ENCODE measurements at places on chromosomes 3 and 15. TPM values are rescaled to one million over a fixed set of nuclear protein-coding genes. Genes with fewer than 3 reads are reported as not detected.

CHMP2B gene
- 47.3 TPM for polyA plus RNA-seq

GRCh38 chr3:139226731-139227130, 117.1 kb upstream of the MRPS22 start:
- no peak overlapping the region for H3K27ac ChIP-seq
- H3K4me1 ChIP-seq, result no peaks in the 10 kb centered on the region
- DNase-seq, result no peak
- no peaks in the 10 kb centered on the region for H3K27me3 ChIP-seq
- H3K36me3 ChIP-seq, result no peaks in the 10 kb centered on the region

DNA sequence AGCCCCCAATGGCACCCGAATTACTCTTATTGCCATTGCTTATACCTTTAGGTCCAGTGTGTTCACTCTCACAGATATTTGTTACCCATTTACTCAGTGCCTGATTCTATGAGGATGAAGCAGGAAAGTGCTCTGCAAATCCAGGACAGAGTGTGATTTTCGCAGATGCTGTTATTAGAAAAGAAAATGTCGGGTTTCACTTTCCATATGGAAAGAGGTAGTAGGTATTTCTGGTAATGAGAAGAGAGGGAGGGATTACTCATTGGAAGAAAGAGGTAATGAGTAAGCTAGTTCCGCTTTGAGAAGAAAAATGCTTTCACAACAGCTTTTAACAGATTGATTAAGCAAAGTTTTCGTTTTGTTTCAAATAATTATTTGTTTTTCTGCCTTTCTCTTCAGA, 336.3 kb upstream of the CFAP20DC start:
- no peak overlapping the region for H3K4me3 ChIP-seq
- no peak overlapping the region for H3K27ac ChIP-seq
- no peak for DNase-seq
- no peaks in the 10 kb centered on the region for H3K27me3 ChIP-seq
- peaks cover 24% of the 10 kb centered on the region for H3K4me1 ChIP-seq

- no peak for DNase-seq
- H3K27me3 ChIP-seq, result no peaks in the 10 kb centered on the region
- H3K4me3 ChIP-seq, result no peak overlapping the region
- H3K36me3 ChIP-seq, result no peaks in the 10 kb centered on the region
- no peak overlapping the region for H3K27ac ChIP-seq
Measured at GRCh38 chr3:69419276-69419675, 33.4 kb upstream of the FRMD4B start.

- no peak overlapping the region for H3K4me3 ChIP-seq
- H3K4me1 ChIP-seq, result no peaks in the 10 kb centered on the region
- no peak for DNase-seq
- no peaks in the 10 kb centered on the region for H3K36me3 ChIP-seq
- no peaks in the 10 kb centered on the region for H3K27me3 ChIP-seq
Measured at GRCh38 chr15:88032787-88033186, 223.8 kb downstream of the NTRK3 start.

DNA sequence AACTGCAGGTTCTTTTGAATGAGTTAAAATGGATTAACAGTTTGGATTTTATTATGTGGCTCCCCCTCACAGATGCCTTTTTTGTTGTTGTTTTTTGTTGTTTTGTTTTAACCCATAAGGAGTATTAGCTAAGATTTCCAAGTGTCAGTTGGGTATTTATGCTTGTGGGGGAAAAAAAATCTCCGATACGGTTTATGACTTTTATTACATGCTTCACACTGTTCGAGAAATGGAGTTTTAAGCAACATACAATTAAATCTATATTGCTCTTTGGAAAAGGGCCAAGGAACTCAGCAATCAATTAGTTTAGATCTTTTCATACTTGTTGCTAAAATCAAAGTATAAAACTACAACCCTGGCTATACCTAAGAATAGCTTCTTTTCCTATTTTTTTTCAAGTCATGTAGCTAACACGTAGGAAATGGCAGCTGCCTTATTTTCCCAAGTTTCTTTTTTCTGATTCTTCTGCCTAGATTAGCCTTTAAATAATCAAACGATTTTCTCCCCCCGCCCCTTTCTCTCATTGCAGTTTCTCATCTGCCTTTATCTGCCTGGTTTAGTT, 16.0 kb downstream of the NR2F2 start:
- H3K36me3 ChIP-seq, result no peaks in the 10 kb centered on the region
- no peak overlapping the region for H3K4me3 ChIP-seq

- no peak overlapping the region for H3K27ac ChIP-seq
- H3K4me1 ChIP-seq, result peaks cover 20% of the 10 kb centered on the region
- H3K27me3 ChIP-seq, result no peaks in the 10 kb centered on the region
- no peak for DNase-seq
Measured at GRCh38 chr3:14169435-14169834, 9.0 kb downstream of the XPC start.

DNA sequence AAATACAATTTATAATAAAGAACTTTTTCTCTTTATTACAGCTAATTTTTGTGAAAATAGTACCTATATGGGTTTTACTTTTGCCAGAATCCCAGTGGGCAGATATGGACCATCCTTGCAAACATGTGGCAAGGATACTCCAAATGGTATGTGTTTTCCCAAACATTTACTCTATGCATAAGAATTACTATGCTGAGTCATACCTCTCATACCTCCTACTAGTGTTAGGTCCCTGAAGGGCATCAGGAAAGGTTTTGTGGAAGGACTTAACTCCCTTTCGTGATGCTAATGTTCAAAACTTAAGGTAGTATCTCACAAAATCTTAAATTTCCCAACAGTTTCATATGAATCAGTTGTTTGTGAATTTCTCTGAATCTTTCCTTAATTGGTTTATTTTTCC, 21.3 kb downstream of the ADGRG7 start:
- H3K27me3 ChIP-seq, result no peaks in the 10 kb centered on the region
- DNase-seq, result no peak
- H3K27ac ChIP-seq, result no peak overlapping the region
- H3K4me3 ChIP-seq, result no peak overlapping the region
- no peaks in the 10 kb centered on the region for H3K4me1 ChIP-seq
- no peaks in the 10 kb centered on the region for H3K36me3 ChIP-seq

DNA sequence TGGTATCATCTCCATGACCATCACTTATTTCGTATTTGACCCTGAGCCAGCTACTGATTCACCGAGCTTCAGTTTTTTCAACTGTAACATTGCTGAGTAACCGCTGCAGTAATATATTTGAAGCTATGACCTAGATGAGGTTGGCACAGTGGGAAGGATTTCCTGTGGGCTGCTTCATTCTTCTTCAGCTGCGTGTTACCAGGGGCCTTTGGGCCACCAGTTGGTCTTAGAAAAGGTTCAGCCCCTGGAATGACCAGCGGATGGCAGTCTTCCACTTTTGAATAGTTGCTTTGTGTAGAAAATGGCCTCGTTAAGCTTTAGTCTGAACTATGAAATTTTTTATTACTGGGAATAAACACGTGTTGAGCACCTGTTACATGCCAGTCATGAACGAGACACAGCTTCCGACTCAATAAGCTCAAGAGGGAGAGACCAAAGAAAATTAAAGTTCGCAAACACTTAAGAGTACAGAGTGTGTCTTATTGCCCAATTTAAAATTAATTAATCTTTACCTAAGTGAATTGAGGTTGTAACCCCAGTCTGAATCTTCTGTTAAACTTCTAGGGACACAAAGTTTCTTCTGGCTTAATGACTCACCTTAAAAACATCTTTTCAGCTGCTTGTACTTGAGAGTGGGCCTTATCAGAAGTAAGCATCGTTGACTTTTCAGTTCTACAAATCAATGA, 57.6 kb upstream of the NR2E3 start:
- no peaks in the 10 kb centered on the region for H3K4me1 ChIP-seq
- H3K27me3 ChIP-seq, result no peaks in the 10 kb centered on the region
- H3K27ac ChIP-seq, result no peak overlapping the region

- H3K36me3 ChIP-seq, result no peaks in the 10 kb centered on the region
- no peak overlapping the region for H3K27ac ChIP-seq
- H3K27me3 ChIP-seq, result no peaks in the 10 kb centered on the region
- no peak overlapping the region for H3K4me3 ChIP-seq
- DNase-seq, result no peak
Measured at GRCh38 chr15:74384881-74385643, 17.6 kb upstream of the CYP11A1 start.
